ENCODE measurements at places on chromosomes 12 and 14.

GRCh38 chr14:85566603-85567002, 36.7 kb downstream of the FLRT2 start:
- no peak for DNase-seq
- no peaks in the 10 kb centered on the region for H3K36me3 ChIP-seq

DNA sequence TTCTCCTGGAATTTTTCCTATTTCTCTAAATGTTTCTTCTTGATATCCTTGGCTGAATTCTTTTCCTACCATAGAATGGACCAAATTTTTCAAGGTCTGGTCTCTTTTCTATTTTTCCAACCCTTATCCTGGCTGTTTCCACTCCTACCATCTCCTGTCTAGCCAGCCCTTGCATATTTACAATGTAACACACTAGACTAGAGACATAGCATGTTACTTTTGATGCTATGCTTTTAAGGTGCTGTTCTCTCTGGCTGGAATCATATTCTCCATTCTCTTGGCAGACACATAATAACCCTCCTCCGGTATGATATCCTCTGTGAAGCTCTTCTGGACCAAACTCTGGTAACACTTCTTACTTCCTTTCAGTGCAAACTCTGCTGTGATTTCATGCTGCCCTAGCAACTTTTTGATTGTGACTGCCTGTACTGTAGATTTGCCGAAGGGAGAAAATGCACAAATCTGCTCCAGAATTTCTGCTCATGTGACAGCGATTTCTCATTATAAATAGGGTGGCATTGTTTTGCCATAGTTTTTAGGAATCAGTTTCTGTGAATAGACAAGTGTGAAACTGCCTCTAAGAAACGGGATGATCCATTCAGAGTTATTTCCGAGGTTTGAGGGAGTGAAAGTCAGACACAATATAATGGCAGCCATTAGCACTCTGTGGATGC, 284.4 kb downstream of the MDGA2 start:
- H3K27me3 ChIP-seq, result no peaks in the 10 kb centered on the region
- no peaks in the 10 kb centered on the region for H3K36me3 ChIP-seq
- no peaks in the 10 kb centered on the region for H3K4me1 ChIP-seq

DNA sequence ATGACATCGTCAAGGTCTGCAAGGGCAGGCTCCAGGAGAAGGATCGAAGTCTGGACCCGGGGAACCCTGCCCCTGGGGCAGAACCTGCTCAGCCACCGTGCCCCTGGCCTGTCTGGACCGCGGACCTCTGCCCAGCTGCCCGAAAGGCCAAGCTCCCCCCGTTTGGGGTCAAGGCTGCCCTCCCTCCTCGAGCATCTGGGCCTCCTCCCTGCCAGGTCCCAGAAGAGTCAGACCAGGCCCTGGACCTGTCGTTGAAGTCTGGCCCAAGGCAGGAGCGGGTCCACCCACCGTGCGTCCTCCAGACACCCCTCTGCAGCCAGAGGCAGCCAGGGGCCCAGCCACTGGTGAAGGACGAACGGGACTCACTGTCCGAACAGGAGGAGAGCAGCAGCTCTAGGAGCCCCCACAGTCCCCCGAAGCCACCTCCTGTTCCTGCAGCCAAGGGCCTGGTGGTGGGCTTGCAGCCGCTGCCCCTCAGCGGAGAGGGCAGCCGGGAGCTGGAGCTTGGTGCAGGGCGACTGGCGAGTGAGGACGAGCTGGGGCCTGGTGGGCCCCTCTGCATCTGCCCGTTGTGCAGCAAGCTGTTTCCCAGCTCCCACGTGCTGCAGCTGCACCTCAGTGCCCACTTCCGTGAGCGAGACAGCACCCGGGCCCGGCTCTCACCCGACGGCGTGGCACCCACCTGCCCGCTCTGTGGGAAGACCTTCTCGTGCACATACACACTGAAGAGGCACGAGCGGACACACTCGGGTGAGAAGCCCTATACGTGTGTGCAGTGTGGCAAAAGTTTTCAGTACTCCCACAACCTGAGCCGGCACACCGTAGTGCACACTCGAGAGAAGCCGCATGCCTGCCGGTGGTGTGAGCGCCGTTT, 856 bp downstream of the ZBTB42 start:
- DNase-seq, result no peak
- no peaks in the 10 kb centered on the region for H3K27me3 ChIP-seq
- peak overlapping the region; percentile 77 for H3K27ac ChIP-seq
- no peaks in the 10 kb centered on the region for H3K36me3 ChIP-seq
- peak overlapping the region; percentile 77 for H3K4me3 ChIP-seq

GRCh38 chr12:116002890-116003536, 274.5 kb downstream of the MED13L start:
- peaks cover 14% of the 10 kb centered on the region for H3K4me1 ChIP-seq
- DNase-seq, result no peak
- H3K4me3 ChIP-seq, result no peak overlapping the region
- no peaks in the 10 kb centered on the region for H3K27me3 ChIP-seq
- H3K36me3 ChIP-seq, result peaks cover 33% of the 10 kb centered on the region

DNA sequence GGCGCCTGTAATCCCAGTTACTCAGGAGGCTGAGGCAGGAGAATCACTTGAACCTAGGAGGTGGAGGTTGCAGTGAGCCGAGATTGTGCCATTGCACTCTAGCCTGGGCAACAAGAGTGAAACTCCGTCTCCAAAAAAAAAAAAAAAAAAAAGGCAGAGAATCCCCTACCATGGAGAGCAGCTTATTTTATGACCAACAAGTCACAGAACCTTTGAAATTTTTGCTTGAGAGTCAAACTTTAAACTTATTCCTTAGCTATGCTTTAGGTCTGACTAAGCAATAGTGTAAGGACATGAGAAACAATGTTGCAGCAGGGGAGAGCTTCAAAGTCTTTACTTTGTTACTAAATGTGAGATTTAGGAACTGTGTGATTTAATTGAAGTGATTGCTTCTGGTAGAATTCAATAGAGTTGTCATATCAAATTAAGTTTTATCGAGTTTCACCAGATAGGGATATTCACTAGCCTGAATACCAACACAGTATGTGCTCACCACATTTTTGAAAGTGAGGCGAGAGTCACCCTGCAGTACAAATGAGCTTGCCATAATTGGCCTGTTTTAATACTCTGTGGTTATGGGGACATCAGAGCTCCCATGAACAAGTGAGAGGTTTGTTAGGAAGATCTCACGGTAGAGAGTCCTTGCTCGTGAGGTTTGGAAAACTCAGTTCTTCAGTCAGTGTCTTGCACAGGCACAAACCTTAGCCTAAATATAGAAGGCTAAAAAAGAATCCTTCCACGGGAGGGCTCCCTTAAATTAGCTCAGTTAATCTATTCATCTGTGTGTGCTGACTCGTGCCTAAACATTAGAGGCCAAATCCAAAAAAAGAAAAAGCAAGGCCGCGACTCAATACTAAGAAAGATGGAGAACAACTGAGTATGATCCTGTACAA, 108.6 kb downstream of the SAMD4A start:
- H3K36me3 ChIP-seq, result no peaks in the 10 kb centered on the region
- DNase-seq, result no peak
- no peaks in the 10 kb centered on the region for H3K27me3 ChIP-seq

GRCh38 chr14:24343795-24344660, 4.2 kb upstream of the RIPK3 start:
- DNase-seq, result no peak
- no peak overlapping the region for H3K4me3 ChIP-seq
- no peaks in the 10 kb centered on the region for H3K27me3 ChIP-seq
